ENCODE measurements at places on chromosomes 16 and 17.
A peak's percentile ranks its signal among the peaks of the same experiment; 100 is the strongest.

DNA sequence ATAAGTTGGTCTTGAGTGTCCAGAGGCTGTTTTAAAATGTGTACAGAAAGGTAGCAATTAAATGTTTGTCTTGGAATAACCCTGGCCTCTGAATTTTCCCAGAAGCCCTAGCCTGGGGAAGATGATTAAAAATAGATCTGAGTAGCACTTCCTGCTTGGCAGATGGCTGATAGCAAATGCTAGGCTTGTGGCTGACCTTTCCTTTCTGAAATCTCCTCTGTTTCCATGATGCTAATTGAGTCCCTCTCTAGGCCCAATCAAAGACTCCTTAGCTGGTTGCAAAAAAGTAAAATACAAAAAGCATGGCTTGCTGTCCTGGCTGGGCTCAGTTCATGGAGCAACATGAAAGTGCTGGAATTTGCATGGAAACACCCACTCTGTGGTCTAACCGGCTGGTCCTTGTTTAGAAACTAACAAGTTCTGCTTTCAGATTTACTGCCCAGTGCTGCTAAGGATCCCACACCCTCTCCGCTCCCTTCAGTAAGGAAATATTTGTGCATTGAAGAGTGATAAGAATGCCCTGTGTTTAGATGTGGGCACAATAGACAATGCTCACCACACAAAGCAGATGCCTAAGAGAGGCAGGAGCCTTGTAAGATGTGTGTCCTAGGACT, 40.8 kb downstream of the YPEL2 start:
- no peak for DNase-seq

- no peak for DNase-seq
These were observed 10.9 kb upstream of the HEXD start for GRCh38 chr17:82407255-82407654.

DNA sequence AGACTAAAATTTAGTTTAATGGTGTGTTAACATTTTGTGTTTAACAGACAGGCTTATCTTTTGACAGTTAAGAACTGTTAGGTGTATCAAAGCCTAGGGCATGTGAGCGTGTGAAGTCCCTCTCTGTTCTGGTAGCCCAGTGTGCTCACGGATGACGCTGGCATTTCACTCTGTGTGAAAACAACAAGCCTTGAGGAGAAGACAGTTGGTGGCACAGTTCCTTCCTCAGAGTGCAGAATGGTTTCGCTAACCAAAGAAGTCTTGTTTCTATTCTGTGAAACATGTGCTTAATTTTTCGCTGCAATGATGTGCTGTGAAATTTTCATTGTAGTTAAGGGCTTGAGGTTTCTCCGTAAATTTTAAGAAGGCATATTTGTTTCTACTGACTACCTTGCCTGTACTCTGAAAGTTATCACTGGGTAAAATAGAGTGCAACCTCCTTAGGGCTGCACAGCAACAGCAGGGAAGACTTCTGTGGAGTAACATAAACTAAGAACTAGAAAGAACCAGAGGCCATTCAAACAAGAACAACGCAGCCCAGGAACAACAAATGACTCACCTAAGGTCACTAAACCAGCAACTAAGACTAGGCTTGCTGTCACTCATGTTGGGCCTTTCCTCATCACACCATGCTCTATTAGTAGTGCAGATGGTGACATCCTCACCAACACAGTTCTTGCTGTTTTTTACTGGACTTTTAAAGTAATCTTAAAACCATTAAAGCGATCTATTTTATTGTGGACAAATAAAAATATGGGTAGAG, 33.4 kb downstream of the BRD7 start:
- DNase-seq: no peak

- no peak for DNase-seq
These were observed 95.4 kb upstream of the TNRC6C start for GRCh38 chr17:77862890-77863813.

- DNase-seq: no peak
These were observed 48.3 kb downstream of the HIC1 start for GRCh38 chr17:2102931-2103809.

GRCh38 chr17:56125830-56126819, 27.1 kb upstream of the ANKFN1 start:
- no peak for DNase-seq

DNA sequence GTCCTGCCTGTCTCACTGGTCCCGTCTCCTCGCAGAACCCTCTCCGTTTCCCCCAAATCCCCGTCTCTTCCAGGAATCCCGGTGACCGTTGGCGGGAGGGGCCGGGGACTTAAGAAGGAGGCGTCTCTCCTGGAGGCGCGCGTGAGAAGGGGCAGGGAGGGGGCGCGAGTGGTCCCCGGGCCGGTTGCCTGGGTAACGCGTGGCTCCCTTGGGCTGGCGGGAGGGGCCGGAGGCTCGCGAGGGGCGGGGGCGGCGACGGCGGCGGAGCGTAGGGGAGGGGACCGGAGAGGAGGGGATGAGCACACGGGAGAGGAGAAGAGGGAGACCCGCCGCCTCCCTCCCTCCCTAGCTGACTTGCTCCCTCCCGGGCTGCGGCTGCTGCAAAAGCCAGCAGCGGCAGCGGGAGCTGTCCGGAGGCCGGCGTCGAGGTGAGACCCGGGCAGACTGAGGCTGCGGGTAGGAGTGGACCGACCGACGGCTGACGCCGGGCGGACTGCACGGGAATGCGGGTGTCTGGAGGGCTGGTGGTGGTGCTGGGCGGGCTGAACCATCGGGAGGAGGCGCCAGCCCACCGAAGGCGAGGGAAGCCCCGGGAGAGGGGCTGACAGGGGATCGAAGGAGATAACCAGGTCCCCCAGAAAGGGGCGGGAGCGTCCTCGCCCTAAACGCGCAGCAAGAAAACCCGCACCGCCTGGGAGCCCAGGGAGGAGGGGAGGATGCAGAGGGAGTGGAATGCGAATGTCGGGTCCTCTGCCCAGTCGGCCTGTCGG, at the start of gene PRRT2:
PRRT2 (plus strand) TSS at position 298 of the 770 bp plus-strand sequence. CDS start 862 bp downstream, outside the sequence.
- DNase-seq: no peak

DNA sequence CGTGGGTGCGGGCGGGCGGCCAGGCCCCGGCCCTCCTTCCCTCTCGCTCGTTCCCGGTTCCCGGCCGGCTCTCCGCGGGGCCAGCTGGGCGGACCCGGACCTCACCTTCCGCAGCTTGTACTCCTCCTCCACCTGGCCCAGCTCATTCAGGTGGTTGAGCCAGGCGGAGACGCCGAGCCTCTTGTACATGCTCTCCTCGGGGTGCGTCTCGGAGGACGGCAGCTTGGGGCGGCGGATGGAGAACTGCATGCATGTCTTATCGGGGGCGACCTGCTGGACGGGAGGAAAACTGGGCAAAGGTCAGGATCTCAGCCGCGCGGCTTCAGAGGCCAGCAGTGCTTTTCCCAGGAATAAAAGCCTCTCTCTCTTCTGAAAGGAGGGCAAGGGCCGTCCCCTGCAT, 85.4 kb downstream of the TBC1D16 start:
- no peak for DNase-seq

DNA sequence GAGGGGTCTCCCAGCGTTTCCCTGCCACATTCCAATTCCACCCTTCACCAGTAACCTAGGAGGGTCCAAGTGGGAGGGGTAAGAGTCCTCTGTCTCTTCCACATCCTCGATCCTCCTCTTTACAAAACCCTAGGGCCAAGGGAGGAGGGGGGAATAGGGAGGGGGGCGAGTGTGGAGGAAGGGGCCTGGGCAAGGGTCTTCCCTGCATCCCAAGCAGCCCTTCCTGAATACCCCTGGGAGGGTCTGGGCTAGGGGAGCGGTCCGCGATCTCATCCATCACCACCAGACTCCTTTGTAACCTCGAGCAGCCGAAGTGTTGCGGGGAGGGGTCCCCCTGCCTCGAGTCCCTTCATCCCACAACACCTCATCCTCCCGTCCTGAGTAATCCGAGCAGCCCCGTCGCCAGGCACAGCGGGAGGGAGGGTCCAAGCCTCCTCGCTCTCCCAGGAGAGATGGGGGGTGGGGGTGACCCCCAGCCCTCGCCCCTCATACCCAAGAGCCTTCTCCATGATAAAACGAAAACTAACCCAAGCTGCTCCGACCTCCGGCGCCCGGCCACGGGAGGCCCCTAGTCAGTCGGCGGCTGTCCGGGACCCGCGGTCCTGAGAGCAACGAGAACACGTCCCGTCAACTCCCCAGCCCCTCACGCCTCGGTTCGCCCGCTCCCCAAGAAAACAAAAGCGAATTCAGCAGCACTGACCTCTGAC, 502 bp downstream of the SMPD3 start:
- DNase-seq: no peak

DNA sequence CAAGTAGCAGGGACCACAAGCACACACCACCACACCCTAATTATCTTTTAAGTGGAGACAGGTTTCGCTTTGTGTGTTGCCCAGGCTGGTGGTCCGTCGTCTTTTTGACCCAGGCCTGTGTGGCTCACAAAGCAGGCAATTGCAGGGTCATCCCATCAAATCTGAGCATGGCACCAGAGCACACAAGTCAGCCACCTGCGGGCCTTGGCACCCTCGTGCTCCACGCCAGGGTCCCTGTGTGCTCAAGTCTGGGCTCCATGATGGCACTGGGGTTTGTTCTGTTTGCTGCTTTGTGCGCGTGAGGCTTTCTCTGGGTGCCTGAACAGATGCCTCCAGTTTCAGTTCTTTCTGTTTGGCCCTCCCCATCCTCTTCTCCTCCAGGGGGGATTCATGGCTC, 2.4 kb upstream of the CAPN15 start:
- no peak for DNase-seq

GRCh38 chr16:87042551-87043230, 274.5 kb downstream of the C16orf95 start:
- DNase-seq: no peak

GRCh38 chr17:29216856-29217255, 29.8 kb upstream of the CRYBA1 start:
- no peak for DNase-seq

- no peak for DNase-seq
These were observed 34.0 kb upstream of the CBLN1 start for GRCh38 chr16:49315602-49316001.

- DNase-seq: no peak
These were observed 5.7 kb upstream of the BANP start for GRCh38 chr16:87945351-87946042.

DNA sequence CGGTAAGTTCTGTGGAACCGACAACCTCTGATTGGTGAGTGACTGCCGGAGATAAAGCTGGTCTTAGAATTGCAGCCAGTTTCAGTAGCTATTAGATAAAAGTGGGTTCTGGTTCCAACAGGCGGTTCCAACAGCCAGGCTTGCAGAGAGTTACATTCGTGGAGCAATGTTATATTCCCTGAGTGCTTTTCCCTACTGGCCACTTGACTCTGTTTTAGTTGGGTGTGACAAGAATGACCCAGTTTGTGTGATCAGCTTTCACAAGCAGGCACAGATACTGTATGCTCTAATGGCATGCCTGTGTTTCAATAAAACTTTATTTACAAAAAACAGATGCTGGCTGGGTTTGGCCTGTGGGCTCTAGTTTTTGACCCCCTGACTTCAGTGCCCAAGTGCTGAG, 196.6 kb downstream of the SNX29 start:
- DNase-seq: no peak

GRCh38 chr16:76696876-76697275, 419.7 kb downstream of the CNTNAP4 start:
- no peak for DNase-seq

GRCh38 chr16:21301895-21302291, 23.8 kb upstream of the CRYM start:
- no peak for DNase-seq

DNA sequence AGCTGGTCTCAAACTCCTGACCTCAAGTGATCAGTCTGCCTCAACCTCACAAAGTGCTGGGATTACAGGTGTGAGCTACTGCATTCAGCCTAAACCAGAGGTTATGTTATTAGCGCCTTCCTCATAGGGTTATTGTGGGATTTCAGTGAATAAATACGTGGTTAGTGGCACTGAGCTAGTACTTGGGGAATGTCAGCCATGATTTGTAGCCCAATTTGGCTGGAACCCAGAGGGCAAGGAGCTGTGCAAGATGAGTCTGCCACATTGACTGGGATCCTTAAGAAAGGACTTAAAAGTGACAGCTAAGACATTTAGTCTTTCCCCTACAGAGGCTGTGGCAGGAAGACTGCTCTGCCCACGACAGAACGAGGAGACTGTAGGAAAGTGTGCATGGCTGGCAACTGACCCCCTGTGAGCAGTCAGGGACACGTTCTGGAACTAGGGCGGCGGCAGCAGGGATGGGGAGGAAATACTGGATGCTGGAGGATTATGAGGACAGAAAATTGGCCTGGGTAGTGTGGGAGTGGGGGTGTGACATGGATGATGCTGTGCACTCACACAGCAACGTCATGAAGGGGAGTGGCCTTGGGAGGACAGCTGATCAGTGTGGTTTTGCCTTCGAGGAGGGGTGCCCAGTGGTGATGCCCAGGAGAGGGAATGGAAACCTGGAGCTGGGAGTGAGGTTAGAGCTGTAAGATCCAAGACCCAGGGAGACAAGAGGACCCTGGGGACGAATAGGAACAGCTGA, 14.6 kb downstream of the ATP5PD start:
- DNase-seq: peak; percentile 32
